ENCODE measurements at places on chromosomes 1 and 21.
A peak's percentile ranks its signal among the peaks of the same experiment; 100 is the strongest.

DNA sequence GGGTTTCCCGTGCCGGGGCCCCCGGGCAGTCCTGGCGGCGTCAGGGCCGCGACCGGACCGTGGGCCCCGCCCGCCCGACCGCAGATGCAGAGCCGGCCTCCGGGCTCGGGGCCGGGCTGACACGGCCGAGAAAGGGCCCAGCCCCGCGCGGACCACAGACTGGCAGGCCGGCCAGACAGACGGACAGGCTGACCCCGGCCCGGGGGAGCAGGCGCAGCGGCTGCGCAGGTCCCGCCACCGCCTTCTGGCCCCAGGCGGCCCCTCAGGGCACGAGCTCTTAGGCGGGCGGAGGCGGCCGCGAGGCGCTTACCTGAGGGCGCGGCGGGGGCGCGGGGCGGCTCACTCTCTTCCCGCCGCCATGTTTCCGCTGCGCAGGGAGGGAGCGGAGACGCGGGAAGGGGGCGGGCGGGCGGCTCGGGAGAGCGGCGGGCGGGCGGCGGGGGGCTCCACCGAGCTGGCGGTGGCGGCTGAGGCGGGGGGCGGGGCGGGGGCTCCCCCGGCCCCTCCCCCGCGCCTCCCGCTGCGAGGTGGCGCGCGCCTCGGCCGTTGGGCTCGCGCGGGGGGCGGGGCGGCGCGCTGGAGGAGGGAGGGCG lies at the start of gene SCMH1:
Gene SCMH1 (minus strand): TSS at position 558 of the 593 bp plus-strand sequence. CDS start 56,173 bp downstream, outside the sequence.
- DNase-seq = peak; percentile 22

DNA sequence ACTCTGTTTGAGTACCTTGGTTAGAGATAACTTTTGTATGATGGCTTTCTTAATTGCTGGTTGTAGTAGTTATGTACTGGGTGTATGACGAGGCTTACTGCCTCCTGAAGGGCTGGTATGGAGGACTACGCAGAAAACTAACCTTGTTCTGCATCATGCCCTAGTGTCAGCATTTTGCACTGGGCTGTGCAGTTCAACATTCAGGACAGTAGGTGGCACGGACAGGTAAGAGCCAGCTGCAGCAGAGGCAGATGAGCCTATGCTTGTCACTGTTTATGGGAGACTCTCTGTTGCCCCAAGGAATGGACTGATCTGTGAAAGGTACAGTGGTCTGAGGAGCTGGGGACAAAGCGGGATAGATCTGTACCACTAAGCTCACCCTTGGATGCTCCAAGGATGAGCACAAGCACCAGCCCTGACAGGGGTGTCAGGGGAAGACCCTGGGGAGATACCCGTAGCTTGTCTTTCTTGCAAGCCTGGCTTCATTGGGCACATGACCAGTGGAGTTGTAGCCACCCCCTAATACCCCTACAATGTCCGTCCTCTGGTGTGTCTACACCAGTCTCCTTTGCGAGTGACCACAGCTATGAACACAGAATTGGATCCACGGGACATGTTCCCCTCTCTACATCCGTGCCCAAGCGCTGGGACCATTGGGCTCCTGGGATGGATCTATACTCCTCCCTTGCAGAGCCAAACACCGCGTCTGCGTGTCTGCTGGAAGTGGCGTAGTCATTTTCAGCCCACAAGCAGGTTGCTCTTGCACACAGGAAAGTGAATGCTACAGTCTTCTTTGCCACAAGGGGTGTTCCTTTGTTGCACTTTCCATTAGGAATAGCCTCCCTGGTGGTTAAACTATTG lies 51.1 kb upstream of the CFHR3 start:
- DNase-seq = peak; percentile 44

GRCh38 chr1:232538224-232538942 lies 91.5 kb downstream of the SIPA1L2 start:
- DNase-seq = peak; percentile 72

GRCh38 chr1:94012708-94013366 lies 103.6 kb upstream of the GCLM start:
- DNase-seq = no peak

GRCh38 chr1:220315070-220315839 lies 43.0 kb upstream of the RAB3GAP2 start:
- DNase-seq = no peak

- DNase-seq = no peak
Measured at GRCh38 chr1:155168456-155169210, 4.5 kb downstream of the KRTCAP2 start.

- peak; percentile 73 for DNase-seq
Measured at GRCh38 chr21:35102488-35103371, 53.6 kb upstream of the RUNX1 start.

- no peak for DNase-seq
Measured at GRCh38 chr1:40594187-40594531, 62.7 kb downstream of the ZNF684 start.

DNA sequence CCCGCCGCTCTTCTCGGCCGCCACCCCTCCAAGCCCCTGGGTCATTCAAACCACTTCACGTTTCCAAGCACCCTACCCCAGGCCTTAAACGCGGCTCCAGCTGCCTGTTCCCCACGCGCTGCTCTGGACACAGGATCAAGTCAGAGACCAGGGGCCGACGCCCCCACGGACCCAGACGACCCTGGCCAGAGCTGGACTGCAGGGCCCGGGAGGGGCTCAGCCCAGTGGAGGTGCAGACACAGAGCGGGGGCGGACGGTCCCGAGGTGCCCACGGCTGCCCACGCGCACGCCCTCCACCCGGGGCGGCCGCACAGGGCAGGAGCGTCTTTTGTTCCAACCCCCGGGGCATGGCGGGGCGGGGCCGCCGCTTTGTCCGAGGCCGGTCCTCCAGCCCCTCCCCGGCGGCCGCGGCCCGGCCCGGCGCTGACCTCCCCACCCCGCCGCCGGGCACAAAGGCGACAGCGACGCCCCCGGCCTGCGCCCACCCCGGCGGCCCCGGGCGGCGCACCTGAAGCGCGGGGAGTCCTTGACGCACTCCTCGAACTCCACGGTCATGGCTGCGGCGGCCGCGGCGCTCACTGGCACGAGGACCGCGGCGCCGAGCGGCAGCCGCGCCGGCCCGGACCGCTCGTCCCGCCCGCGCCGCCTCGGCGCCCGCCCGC lies 338 bp downstream of the ACAP3 start:
- no peak for DNase-seq

GRCh38 chr1:37995751-37996345 lies 6.0 kb upstream of the SF3A3 start:
- DNase-seq = no peak

- no peak for DNase-seq
Measured at GRCh38 chr1:31653717-31654473, 9.2 kb upstream of the PEF1 start.

DNA sequence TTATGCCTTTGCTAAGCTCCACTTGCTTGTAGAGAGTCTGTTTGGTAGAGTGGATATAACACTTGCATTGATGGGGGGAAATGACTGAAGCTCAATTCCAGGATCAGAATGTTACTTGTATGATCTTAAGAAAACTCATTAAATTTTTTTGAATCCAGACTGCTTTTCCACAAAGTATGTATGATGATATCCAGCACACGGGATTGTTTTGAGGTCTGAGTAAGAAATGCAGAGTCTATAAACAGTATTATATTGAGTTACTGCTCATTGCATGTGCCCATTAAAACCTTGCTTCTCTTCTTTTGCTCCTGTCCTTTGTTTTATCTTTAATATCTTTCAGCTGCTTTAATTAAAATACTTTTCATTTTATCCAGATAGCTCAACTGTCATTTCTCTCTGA lies 570.4 kb upstream of the ZRANB2 start:
- DNase-seq = no peak

- peak; percentile 48 for DNase-seq
Measured at GRCh38 chr1:218845589-218845988, 328.1 kb upstream of the LYPLAL1 start.

DNA sequence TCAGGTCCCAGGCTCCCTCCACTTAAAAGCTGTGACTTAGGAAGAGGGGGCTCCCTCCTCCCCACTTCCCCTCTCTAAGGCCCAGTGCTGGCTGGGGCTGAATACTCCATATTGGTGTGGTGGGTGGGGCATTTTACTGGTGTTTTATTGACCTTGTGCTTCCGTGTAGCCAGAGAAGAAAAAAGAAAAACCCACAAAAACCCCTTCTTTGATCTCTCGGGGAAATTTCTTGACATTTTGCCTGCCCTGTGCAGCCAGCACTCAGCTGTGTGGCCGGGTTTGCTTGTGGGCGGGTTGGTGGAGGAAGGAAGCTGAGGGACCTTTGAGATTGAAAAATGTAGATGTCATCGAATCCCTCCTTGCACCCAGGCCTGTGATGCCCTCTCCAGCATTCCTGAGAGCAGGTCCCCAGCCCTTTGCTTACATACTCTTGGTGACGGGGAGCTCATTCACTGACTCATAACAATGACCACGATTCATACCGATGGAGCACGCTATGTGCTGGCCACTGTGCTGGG lies 24.8 kb downstream of the TNFRSF8 start:
- peak; percentile 84 for DNase-seq

DNA sequence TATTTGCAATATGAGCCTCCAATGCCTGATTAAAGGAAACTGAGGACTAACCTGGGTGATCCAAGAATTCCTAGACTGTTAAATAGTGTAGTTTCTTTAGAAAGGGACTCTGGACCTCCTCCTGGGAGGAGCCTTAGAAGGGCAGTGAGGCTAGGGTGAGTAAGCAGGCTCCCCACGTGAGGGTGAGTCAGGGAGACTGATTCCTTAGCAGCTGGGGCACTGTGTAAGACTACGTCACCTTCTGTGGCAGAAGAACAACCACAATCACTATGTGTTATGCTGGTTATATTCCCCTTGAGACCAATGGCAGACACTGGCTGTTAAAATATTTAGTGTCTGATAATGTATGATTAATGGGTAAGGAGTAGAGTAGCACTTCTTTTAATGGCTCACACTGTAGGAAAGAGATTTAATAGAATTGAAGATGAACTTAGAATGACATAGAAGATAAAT lies 53.3 kb upstream of the SYT14 start:
- DNase-seq = peak; percentile 91

DNA sequence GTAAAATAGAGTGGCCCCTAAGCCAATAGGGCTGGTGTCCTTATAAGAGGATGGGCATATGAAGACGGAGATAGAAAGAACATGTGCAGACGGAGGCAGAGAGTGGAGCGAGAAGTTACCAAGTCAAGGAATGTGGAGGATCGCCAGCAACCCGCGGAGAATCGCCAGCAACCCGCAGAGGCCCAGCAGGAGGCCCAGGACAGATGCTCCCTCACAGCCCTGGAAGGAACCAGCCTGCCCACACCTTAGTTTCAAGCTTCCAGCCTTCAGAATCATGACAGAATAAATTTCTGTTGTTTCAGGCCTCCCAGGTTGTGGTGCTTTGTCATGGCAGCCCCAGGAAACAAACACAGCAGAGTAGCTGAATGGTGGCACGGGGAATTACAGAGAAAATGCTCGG lies 9.6 kb downstream of the CLDN14 start:
- no peak for DNase-seq

DNA sequence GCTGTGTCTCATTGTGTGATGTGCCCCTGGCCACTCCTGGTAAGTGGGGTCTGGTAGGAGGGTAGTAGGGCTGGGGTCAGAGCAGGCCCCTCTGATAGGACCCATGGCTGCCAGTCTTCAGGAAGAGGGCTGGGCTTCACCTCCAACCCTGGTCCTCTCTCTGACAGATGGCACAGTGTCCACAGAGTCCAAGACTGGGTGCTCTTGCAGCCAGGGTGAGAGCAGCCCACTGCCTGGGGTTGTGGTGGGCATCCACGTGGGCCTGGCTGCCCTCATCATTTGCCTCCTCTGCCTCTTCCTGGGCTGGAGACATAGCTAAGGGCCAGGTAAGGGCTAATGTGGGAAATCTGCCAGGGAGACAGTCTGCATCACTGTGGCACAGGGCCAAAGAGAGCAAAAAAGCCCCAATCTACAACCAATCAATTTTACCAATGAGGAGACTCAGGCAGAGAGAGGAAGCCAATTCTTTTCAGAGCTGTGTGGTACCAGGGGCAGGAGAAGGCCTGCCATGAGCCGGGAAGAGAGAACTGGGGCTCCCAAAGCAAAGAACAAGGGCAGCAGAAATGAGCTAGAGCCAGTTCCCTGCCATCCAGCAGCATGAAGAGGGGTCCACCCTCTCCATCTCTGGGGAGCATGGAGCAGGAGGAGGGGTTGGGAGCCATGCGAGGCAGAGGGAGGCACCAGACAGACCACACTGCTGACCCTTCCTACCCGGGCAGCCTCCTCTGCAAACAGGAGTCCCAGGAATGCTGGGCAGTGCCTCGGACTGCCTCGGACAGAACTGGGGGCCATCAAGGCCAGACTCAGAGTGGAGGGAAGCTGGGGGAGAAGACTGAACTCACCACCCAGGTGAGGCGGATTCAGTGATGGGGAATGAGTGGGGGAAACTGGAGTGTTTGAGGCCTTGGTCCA lies 26.8 kb downstream of the SLC27A3 start:
- DNase-seq = no peak

- no peak for DNase-seq
Measured at GRCh38 chr1:47663286-47663685, 225.4 kb downstream of the FOXD2 start.

DNA sequence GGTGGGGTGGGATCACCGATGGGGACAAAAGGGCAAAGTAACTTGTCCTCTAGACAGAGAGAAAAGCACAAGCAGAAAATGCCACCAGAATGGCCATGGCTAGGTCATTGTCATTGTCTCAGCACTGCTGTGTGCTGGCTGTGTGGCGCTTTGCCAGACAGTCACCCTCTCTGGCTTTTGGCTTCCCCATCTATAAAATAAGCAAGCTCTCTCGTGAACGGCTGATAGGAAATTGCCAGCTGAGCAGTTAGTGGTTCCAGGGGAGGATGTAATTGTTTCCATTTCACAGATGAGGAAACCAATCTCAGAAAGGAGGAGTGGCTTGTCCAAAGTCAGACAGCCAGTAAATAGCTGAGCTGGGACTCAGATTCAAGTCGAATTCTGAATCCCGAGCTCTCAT lies 32.5 kb downstream of the PADI2 start:
- peak; percentile 50 for DNase-seq

GRCh38 chr21:31218830-31219608 lies 125.0 kb downstream of the TIAM1 start:
- DNase-seq = peak; percentile 90

GRCh38 chr21:37800456-37801061 lies 115.7 kb downstream of the KCNJ6 start:
- no peak for DNase-seq

- DNase-seq = no peak
Measured at GRCh38 chr1:198001776-198002408, 84.7 kb downstream of the LHX9 start.

DNA sequence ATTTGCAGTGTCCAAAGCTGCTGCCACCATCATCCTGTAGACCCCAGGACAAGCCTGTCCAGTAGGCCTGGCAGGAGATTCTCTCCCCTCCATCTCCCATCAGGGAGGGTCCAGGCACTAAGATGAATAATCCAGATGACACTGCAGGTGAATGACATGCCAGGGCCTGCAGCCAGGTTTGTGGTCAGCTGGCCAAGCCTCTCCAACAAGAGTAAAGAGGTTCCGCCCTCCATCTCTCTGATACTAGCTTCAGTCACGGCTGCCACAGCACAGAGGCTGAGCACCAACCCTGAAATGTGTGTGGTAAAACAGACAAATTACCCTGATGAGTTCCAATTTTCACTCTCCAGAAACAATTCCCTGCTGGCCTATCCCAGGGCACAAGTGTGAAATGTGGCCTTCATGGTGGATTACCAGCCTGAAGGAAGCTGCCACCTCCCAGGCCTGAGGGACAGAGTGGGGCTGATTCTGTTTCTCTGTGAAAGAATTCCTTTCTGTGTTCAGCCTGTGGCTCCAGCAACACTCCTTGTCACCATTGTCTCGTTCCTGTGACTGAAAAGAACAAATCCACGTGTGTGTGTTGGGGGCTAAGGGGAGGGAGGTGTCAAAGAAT lies 19.9 kb upstream of the LHX4 start:
- no peak for DNase-seq

Data from inflammatory macrophage treated with lipopolysaccharide for 4 hours (primary cell).